H9 (cell line): ENCODE measurements at places on chromosomes 4 and X. TPM values are rescaled to one million over a fixed set of nuclear protein-coding genes. Genes with fewer than 3 reads are reported as not detected.

GRCh38 chrX:153441981-153442380, 3.9 kb downstream of the TREX2 start:
- no peaks in the 10 kb centered on the region; the same call in 1 of the 2 replicates for H3K36me3 ChIP-seq
- no peaks in the 10 kb centered on the region for H3K4me1 ChIP-seq
- no peak overlapping the region for H3K27ac ChIP-seq
- no peak for DNase-seq
- H3K27me3 ChIP-seq = no peaks in the 10 kb centered on the region

The ITIH6 gene
- total RNA-seq = not detected in 2 replicates

GRCh38 chrX:97199501-97199900, 315.8 kb downstream of the RPA4 start:
- H3K27ac ChIP-seq = no peak overlapping the region
- H3K4me1 ChIP-seq = peaks cover 2% of the 10 kb centered on the region; the same call in 1 of the 2 replicates

- H3K27ac ChIP-seq = no peak overlapping the region
- H3K4me1 ChIP-seq = no peaks in the 10 kb centered on the region
- no peaks in the 10 kb centered on the region for H3K27me3 ChIP-seq
- H3K4me3 ChIP-seq = no peak overlapping the region
These were observed 92.7 kb upstream of the AFAP1 start for GRCh38 chr4:8032381-8032780.

GRCh38 chrX:40446921-40447320, 133.8 kb upstream of the ATP6AP2 start:
- no peaks in the 10 kb centered on the region; the same call in none of the 3 replicates for H3K36me3 ChIP-seq
- H3K4me3 ChIP-seq = no peak overlapping the region
- no peaks in the 10 kb centered on the region for H3K27me3 ChIP-seq
- no peak for DNase-seq
- no peaks in the 10 kb centered on the region for H3K4me1 ChIP-seq
- no peak overlapping the region for H3K27ac ChIP-seq

GRCh38 chrX:103797691-103798090, 21.1 kb downstream of the PLP1 start:
- no peaks in the 10 kb centered on the region for H3K36me3 ChIP-seq
- no peak overlapping the region for H3K27ac ChIP-seq
- DNase-seq = no peak
- no peaks in the 10 kb centered on the region for H3K27me3 ChIP-seq
- no peak overlapping the region for H3K4me3 ChIP-seq

The MAGEB1 gene
- 0.17 and 0.18 TPM in 2 replicates for total RNA-seq

DNA sequence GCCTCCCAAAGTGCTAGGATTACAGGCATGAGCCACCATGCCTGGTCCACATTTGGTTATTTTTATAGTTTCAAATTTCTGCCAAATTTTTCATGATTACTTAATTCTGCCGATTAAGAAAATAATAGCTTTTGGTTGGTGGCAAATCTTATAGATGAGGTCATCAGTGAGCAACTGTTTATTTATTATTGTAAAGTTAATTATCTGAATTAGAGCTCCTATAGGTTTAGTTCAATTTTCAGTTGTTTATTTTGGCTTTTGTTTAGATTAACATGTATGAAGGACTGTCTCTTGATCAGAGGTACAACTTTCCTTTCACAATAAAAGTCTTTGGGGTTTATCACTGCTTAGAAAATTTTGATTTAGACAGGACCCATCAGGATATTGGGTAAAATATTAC, 262.2 kb downstream of the SLC7A11 start:
- DNase-seq = no peak
- no peaks in the 10 kb centered on the region for H3K4me1 ChIP-seq
- no peak overlapping the region for H3K27ac ChIP-seq
- H3K36me3 ChIP-seq = no peaks in the 10 kb centered on the region

DNA sequence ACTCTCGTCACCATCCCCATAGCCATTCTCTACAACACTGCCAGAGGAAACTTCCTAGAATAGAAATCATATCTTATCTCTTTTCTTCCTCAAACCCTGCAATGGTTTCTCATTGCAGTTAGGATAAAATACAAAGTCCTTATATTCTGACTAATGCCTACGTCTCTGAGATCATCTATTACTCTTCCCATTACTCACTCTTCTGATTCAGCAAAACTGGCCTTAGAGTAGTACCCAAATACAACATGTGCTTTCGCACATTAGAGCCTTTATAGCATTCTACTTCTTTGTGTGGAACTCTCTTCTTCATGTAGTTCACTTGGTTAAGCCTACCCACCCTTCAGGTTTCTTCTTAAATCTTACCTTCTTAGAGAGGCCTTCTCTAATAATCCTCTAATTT, 28.0 kb downstream of the LHFPL1 start:
- H3K4me3 ChIP-seq = no peak overlapping the region
- peaks cover 10% of the 10 kb centered on the region for H3K36me3 ChIP-seq
- DNase-seq = no peak
- no peak overlapping the region for H3K27ac ChIP-seq
- no peaks in the 10 kb centered on the region for H3K4me1 ChIP-seq
- H3K27me3 ChIP-seq = no peaks in the 10 kb centered on the region

The REELD1 gene
- not detected in 2 replicates for total RNA-seq

The FAM193A gene
- 35.9 and 36.9 TPM in 2 replicates for total RNA-seq

The FGB gene
- total RNA-seq = not detected in 2 replicates

The APELA gene
- 135 and 140 TPM in 2 replicates for total RNA-seq

DNA sequence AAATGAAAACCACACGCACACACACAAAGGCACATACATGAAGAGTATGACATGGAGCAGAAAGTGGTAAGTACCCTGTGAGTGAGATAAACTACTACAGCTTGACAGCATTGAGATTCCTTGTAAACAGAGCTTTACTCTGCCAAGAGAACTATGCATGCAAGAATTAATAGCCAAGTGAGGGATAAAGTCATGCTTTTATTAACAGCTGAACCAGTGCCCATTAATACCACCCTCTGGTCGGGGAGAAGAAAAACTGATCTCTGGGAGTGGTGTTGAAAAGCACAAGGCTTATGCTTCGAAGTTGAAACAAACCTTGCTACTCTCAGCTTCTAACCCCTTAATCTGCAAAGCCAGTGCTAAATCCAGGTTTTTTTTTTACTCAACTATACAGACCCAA, 95.9 kb upstream of the C1QTNF7 start:
- H3K4me3 ChIP-seq = no peak overlapping the region
- H3K36me3 ChIP-seq = no peaks in the 10 kb centered on the region

GRCh38 chr4:169059306-169060211, 49.5 kb upstream of the CBR4 start:
- H3K4me3 ChIP-seq = no peak overlapping the region
- no peak for DNase-seq
- H3K27me3 ChIP-seq = no peaks in the 10 kb centered on the region
- no peaks in the 10 kb centered on the region for H3K4me1 ChIP-seq

The GAGE12J gene
- not detected in 2 replicates for total RNA-seq

The SMAD1 gene
- 21.1 and 24.8 TPM in 2 replicates for total RNA-seq

The SLC6A14 gene
- total RNA-seq = not detected in 2 replicates

GRCh38 chr4:31104043-31104442, 383.9 kb downstream of the PCDH7 start:
- DNase-seq = no peak
- no peak overlapping the region for H3K4me3 ChIP-seq
- H3K36me3 ChIP-seq = no peaks in the 10 kb centered on the region
- no peak overlapping the region for H3K27ac ChIP-seq
- no peaks in the 10 kb centered on the region for H3K27me3 ChIP-seq
- no peaks in the 10 kb centered on the region for H3K4me1 ChIP-seq

GRCh38 chrX:10612215-10612614, 8.2 kb downstream of the MID1 start:
- H3K4me3 ChIP-seq = no peak overlapping the region
- peaks cover 6% of the 10 kb centered on the region; the same call in 1 of the 2 replicates for H3K36me3 ChIP-seq
- no peak for DNase-seq
- H3K27me3 ChIP-seq = no peaks in the 10 kb centered on the region
- peak overlapping the region; percentile 36 for H3K27ac ChIP-seq
- peaks cover 8% of the 10 kb centered on the region; the same call in 1 of the 2 replicates for H3K4me1 ChIP-seq

DNA sequence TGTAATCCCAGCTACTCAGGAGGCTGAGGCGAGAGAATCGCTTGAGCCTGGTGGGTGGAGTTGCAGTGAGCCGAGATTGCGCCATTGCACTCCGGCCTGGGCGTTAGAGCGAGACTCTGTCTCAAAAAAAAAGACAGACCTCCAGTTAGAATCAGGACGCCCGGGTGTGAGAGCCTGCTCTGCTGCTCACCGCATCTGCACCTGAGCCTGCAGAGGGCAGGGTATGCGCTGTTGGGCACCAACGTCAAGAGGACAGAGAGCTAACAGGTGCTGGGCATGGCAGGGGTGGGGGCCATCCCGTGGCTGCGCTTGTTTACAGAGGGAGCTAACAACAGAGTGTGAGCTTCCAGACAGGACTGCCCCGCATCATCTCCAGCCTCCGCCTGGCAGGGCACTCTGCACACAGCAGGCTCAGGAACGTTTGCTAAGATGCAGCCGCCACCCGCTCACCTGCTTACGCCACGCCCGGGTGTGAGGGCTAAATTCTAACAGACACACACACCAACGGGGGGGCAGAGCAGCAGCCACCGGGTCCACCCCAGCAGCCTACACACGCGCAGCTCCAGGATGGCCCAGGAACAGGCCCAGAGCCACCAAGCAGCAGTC, 50.0 kb upstream of the CPLX1 start:
- H3K27ac ChIP-seq = no peak overlapping the region
- no peak for DNase-seq
- H3K4me1 ChIP-seq = no peaks in the 10 kb centered on the region
- no peak overlapping the region for H3K4me3 ChIP-seq

The NKX3-2 gene
- total RNA-seq = 1.9 and 2.3 TPM in 2 replicates

The RIBC1 gene
- total RNA-seq = 1.0 and 1.2 TPM in 2 replicates

- H3K27ac ChIP-seq = no peak overlapping the region
- H3K4me1 ChIP-seq = no peaks in the 10 kb centered on the region
- no peaks in the 10 kb centered on the region for H3K27me3 ChIP-seq
- H3K4me3 ChIP-seq = no peak overlapping the region
- H3K36me3 ChIP-seq = no peaks in the 10 kb centered on the region
These were observed 21.5 kb downstream of the ARSJ start for GRCh38 chr4:113957956-113958355.

DNA sequence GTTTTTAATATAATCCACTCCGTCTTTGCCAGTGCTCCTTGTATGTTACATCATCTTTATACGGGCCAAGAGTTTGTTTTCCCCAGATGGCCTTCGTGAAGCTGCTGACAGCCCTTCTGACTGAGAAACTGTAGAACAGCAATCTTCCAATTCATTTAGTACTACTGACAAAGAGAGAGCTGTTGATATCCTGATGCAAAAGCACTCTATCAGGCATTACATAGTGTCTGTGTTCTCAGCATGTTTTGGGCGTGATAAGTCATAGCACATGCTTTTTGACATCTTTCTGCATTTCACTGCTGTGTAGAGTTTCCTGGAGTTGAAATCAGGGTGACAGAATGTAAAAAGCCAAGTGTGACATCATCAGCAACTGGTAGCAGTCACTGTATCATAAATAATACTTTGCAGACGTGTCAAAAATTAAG, 746.3 kb upstream of the FAM241A start:
- no peaks in the 10 kb centered on the region for H3K4me1 ChIP-seq
- no peak for DNase-seq

GRCh38 chr4:62023633-62024032, 823.5 kb downstream of the ADGRL3 start:
- H3K27ac ChIP-seq = no peak overlapping the region
- no peaks in the 10 kb centered on the region for H3K27me3 ChIP-seq
- no peaks in the 10 kb centered on the region for H3K4me1 ChIP-seq
- H3K36me3 ChIP-seq = no peaks in the 10 kb centered on the region
- H3K4me3 ChIP-seq = no peak overlapping the region

DNA sequence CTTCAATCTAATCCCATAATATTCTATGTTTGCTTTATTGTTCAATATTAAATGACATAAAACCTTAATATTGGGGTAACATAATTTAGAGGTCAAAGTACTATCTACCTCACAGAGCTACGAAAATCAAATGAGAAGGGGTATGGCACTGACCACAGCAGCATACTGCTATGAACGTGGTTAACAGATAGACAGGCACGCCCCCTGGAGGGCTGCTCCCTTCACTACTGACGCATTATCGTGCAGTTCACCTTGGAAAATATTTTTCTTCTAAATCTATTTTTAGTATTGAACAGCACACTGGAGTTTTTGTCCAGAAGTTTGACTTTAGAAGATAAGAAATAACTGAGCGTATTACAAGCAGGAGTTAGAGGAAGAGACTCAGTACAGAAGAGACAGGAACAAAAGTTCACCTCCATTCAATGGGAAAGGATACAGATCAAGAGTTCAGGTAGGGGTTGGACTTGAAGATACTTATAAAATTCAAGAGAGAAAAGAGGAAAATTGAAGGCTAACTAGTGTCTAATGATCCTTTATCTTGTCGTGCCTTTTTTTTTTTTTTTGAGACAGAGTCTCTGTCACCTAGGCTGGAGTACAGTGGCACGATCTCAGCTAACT, 22.7 kb downstream of the MAP9 start:
- no peaks in the 10 kb centered on the region for H3K27me3 ChIP-seq
- H3K4me3 ChIP-seq = no peak overlapping the region
- H3K36me3 ChIP-seq = no peaks in the 10 kb centered on the region; the same call in 2 of the 3 replicates
- H3K27ac ChIP-seq = no peak overlapping the region

GRCh38 chr4:88949605-88950004, 107.4 kb downstream of the FAM13A start:
- H3K27me3 ChIP-seq = no peaks in the 10 kb centered on the region
- H3K27ac ChIP-seq = no peak overlapping the region
- H3K4me3 ChIP-seq = no peak overlapping the region
- DNase-seq = no peak
- no peaks in the 10 kb centered on the region; the same call in 1 of the 2 replicates for H3K4me1 ChIP-seq

DNA sequence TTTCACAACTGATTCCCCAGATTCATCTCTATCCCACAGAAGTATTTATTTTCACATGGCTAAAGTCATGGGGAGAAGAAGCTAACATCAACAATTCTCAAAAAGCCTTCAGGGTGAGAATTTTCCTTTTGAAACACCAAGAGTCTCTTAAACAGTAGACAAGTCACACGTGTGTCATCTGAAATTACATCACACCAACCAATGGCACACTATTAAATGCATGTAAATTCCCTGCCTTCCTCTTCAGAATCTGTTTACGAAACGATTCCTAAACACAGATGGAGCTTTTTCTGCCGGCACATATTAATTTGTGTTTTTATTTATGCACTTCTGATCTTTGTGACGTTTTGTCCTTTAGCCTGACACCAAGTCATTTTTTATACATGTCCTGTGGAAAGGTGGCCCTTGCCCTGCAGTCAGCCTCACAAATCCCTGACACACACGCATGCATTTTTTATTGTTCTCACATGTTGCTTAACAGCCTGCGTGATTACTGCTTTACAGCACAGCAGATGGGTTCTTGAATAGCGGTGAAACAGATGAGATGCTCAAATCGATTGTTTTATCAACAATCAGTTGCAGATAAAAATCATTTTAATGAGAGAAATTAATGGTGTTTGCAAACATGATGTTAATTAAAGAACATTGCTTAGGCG, 735.9 kb upstream of the TENM3 start:
- H3K36me3 ChIP-seq = no peaks in the 10 kb centered on the region
- no peak for DNase-seq
- no peak overlapping the region for H3K4me3 ChIP-seq

The TEX13D gene
- 0.15 TPM in 1 of 2 replicates, not detected in the other for total RNA-seq
